ENCODE measurements at places on chromosomes 4 and X.

DNA sequence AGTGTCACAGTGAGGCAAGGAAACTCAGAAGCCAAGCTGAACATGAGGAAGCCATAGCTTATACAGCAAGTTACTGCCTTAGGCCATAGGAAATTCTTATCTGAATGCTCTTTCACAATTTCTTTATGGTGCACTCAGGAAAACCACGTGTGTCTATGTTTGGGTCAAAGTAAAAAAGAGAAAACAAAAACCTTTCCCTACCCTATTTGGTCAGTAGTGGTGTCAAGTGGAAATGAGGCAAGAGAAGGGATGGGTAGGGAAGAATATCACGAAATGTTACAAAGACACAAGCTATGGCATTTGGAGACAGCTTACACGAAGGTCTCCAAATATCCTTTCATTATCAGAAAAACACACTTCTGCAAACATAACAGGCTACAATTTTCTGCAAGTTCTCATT lies 83.4 kb upstream of the INPP4B start:
- no peak for DNase-seq

GRCh38 chrX:128460835-128461234 lies 408.6 kb upstream of the ACTRT1 start:
- DNase-seq = no peak

- DNase-seq = no peak
Measured at GRCh38 chr4:27789773-27790172, 929.1 kb downstream of the STIM2 start.

GRCh38 chr4:89337681-89338080 lies 30.1 kb upstream of the GPRIN3 start:
- no peak for DNase-seq

DNA sequence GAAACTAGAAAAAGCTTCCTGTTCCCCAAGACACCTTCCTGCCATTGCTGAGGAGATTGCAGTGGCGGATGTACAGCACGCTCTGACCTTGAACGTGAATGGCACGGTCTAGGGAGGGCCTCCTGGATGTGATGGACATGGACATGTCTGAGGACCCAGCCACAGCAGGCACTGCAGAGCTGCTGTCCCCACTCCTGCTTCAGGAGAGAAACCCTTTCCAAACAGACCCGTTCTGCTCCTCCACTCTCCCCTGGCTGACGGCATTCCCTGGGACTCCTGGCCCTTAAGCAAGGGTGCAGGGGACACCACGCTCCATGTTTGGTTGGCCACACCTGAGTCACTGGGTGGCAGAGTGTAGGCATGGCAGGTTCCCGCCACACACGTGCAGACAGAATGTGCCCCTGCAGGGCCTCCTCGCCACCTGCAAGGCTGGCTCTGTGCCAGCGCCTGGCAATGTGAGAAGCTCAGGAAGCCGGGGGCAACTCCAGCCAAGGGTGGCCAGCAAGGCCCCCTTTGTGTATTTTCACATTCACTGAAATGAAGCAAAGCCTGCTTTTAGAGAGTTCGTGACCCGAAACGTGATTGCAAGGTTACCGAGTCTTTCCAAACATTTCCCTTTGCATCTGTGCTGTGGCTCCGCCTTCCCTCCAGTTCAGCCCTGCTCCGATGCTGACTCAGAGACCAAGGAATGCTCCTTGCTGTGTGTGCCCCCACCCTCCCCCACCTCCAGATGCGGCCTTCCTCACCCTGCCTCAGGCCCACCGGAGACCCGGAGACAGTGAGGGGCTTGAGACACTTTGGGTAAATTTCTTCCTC lies 46.1 kb downstream of the HTRA3 start:
- DNase-seq = peak; percentile 77

- peak; percentile 47 for DNase-seq
Measured at GRCh38 chr4:10157478-10158332, 41.1 kb upstream of the WDR1 start.

- DNase-seq = no peak
Measured at GRCh38 chr4:25687773-25688172, 32.1 kb downstream of the SLC34A2 start.

GRCh38 chr4:23922541-23923111 lies 32.8 kb upstream of the PPARGC1A start:
- DNase-seq = no peak
